Endodermal cell (in vitro differentiated cells): ENCODE measurements at places on chromosomes 6 and 20. TPM values are rescaled to one million over a fixed set of nuclear protein-coding genes. Genes with fewer than 3 reads are reported as not detected.
A peak's percentile ranks its signal among the peaks of the same experiment; 100 is the strongest.

GRCh38 chr20:10710991-10711775 is 37.4 kb upstream of the JAG1 start:
- no peak for DNase-seq

DNA sequence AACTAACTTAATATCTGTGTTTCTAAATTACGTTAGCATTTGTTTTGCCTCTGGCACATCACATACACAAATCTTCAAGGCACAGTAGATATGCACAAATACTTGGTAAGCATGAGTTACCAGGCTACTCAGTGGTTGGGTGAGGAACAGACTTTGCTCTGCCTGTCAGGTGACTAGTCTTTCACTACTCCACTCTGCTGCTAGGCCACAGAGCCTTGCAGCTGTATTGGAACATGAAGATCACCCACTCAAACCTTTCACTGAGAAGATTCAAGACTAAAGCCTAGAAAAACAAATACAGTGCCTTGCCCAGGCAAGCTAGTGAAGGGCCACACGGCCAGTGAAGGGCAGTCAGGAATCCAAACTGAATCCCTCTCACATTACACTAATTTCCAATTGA is 47.0 kb downstream of the DTNBP1 start:
- DNase-seq = no peak

- DNase-seq = peak; percentile 55
Observed at GRCh38 chr6:2633736-2634135, 117.0 kb downstream of the MYLK4 start.

GRCh38 chr20:40016890-40017289 is 672.1 kb downstream of the MAFB start:
- DNase-seq = no peak

DNA sequence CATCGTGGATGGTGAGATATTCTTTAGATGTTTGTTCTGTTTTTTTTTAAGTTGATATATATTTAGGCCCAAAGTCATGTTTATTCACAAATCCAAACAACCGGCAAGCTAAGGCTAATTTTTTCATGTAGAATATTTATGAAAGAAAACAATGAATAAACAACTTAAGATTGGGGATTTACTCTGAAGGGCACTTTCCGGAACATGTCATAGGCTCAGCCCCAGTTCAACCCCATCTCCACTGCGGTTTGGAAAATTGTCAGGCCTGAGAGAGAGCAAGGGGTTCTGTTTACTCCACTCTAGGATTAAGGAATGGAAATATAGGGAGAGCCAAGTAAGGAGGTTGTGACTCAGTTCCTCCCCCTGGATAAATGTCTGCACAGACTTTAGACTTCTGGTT is 18.3 kb downstream of the RPS6KA2 start:
- DNase-seq = peak; percentile 3

GRCh38 chr20:20734475-20734948 is 22.1 kb upstream of the RALGAPA2 start:
- DNase-seq = no peak

- no peak for DNase-seq
Observed at GRCh38 chr20:37853823-37854375, 49.0 kb upstream of the VSTM2L start.

DNA sequence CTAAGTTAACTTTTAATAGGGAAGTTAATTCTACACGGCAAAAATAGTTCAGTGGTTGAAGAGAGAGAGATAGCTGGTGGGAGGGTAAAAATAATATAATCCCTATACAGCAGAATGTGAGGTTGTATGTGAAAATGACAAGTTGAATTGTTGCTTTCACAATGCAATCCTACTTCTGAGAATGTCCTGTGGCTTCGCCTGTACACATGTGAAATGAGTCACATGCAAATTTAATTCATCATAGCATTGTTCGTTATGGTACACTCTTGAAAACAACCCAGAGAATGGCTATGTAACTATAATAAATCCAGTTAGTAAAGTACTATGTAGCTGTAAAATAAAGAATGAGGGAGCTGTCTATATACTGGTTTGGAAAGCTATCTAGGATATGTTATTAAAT is 46.0 kb upstream of the HINT3 start:
- DNase-seq = no peak

DNA sequence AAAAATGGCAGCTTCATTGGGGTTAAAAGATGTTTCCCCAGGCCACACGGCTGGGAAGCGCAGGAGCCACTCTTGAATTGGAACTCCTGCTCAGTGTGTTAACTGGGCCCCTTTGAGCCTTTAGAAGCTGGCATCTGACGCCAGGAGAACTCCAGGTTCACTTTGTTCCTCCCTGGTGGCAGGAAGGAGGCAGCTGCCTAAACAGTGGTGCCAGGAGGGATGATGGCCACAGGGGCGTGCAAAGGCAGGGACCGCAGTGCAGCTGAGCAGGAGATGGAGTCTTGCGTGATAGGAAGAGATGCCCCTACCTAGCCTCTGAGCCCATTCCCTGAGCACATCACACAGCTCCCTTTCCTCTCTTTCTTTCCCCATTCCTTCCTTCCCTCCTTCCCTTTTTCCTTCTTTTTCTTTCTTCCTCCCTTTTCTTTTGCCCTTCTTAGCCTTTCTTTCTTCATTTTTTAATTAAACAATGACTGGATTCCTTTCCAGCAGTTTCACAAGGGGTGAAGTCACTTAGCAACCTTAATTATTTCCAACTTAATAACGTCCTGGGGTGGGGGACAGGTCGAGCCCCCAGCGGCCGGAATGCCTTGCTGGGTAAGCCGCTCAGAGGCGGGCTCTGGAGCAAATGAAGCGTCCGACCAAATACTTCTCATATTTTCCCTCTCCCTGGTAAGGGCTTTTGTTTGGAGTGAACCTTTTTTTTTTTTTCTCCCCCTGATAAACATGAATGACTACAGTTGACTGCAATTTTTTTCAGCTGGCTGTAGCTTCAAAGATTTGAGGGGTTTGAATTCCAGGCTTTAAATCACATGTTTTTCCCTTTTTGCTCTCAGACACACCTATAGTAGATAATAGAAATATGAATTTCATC is 20.8 kb upstream of the BMP7 start:
- DNase-seq = no peak

DNA sequence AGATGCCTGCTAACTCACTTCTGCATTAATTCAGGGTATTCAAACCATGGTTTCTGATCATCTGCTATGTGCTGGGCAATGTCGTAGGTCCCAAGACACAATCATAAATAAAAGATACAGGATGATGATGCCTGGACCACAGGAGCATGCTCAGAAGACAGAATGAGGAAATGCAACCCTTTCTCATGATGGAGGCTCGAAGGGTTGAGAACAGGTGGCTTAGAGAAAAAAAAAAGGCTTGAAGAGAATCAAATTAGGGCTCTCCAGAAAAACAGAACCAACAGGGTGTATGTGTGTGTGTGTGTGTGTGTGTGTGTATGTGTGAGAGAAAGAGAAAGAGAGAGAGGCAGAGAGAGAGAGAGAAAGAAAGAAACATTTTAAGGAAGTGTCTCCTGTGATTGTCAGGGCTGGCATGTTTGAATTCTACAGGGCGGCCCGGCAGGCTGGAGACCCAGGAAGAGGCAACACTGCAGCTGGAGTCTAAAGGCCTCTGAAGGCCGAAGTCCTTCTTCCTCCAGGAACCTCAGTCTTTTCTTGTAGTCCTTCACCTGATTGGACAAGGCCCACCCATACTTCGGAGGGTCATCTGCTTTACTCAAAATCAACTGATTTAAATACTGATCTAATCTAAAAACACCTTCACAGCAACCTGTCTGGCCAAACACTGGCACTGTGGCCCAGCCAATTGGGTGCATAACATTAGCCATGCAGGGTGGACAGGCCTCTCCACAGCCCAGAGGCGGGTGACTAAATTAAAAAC is 143.8 kb downstream of the ERMARD start:
- no peak for DNase-seq

DNA sequence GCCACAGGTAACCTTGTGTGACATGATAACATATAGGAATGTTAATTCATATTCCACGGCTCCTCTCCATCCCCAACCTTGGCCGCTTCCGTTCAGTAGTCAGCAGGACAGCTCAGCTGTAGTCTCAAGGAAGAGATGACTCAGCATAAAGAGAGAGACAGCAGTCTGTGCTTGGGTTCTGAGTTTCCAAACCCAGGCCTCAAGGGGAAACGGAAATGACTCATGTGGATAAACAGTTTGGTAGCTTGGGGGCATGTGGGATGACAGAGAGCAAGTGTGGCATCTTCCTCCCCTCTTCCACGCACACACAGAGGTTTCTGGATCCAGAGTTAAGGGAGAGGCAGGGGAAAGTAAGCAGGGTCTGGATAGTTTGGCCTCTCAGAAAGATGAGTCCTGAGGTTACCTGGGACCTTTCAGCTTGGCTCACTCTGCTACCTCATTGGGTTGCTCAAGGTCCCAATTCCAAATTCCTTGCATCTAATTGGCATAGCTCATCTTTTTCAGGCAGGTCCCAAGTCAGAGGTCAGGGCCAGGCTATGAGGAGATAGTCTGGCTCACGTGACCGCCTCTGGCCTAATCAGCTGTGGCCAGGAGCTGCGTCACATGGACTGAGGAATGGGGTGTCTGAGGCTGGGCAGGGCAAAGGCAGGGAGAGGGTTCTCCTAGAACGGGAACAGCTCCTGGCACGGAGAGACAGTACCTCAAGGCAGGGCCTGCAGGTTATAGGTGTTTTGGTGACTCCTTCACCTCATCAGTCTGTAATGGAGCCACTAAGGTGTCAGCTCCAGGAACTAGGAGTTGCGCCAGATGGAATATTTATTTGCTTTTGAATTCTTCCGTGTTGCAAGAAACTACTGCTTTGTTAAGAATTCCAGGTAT is 36.5 kb upstream of the MLN start:
- DNase-seq = no peak

- no peak for DNase-seq
Observed at GRCh38 chr20:52945862-52946522, 26.2 kb upstream of the TSHZ2 start.

GRCh38 chr20:40486297-40486696 is 202.7 kb downstream of the MAFB start:
- no peak for DNase-seq

DNA sequence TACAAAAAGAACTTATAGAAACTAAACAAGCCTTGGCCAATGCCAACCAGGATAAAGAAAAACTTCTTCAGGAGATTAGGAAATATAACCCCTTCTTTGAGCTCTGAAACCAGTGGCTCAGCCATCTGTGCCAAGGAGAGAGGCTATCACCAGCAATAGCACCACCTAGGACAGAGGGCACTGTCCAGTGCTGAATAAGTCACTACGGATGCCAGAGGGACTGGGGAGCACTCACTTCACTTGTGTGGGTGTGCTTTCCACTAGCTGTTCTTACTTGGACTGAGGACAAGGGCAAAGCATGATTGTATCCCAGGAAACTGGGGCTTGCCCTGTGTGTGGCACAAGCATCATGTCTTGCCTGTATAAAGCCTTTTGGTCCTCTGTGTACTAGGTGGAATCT is 15.5 kb downstream of the TAF11 start:
- peak; percentile 47 for DNase-seq

Gene MDFI
- 52.7 and 55.1 TPM in 2 replicates for total RNA-seq

Gene ZNF343
- 9.5 to 16.2 TPM (median 10.1 TPM) in 3 replicates for total RNA-seq

Gene ARMH2
- not detected in 3 replicates for total RNA-seq

Gene IL17A
- not detected in 3 replicates for total RNA-seq

Gene VSTM2L
- 2.3 and 2.9 TPM in 2 replicates for total RNA-seq

Gene FAM83B
- 13.9 and 14.9 TPM in 2 replicates for total RNA-seq

Gene DEFB116
- total RNA-seq = not detected in 3 replicates

Gene DDO
- total RNA-seq = not detected in 3 replicates

Gene MACROD2
- total RNA-seq = 3.6 to 4.8 TPM (median 3.9 TPM) in 3 replicates

Gene OR2H2
- not detected in 2 replicates for total RNA-seq

Gene MYLK2
- total RNA-seq = 0.29 TPM in 2 replicates

Gene BMP7
- 39.4 to 49.1 TPM (median 45.6 TPM) in 3 replicates for total RNA-seq
